ENCODE measurements at places on chromosomes 1 and 21. TPM values are rescaled to one million over a fixed set of nuclear protein-coding genes. Genes with fewer than 3 reads are reported as not detected.

C1QB gene
- not detected for total RNA-seq

GRCh38 chr1:75845576-75845975, 48.9 kb downstream of the MSH4 start:
- DNase-seq: no peak

SMPDL3B gene
- total RNA-seq: not detected

CNKSR1 gene
- not detected for total RNA-seq

DNA sequence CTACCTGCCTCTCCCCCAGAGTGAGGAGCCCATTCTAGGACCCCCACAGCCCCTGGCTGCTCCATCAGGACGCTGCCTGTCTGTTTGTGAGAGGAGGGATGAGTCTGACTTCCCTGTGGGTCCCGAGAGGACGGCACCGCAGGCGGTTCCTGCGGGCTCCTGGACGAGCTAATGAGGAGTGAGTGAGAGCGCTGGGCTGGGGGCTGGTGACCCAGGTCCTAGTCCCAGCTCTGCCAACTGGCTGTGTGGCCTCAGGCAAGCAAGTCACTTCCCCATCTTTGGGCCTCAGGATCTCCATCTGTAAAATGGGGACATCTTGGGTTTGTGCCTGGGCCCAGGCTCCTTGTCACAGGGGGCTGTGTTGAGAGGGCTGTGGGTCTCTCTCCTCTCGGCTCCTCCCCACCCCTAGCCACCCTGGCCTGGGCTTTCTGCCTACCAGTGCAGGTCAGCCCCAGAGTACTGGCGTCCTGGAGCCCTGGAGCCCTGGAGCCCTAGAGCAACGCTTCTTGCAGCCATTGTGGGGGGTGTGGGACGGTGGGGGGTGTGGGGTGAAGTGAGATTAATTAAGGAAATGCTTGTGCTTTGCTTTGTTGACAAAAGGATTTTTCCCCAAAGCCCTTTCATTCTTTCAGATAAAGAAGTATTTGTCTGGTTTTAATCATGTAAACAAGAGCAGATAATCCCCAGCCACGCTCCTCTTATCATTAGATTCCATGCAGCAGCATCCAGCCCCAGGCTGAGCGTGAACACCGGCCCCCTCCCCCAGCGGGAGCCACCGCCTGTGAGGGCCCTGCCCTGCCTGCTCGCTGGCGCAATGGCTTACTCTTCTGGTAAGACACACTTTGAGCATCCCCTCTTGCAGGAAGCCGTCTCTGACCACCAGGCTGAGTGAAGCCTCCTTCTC, 26.8 kb downstream of the SLC1A7 start:
- no peak for DNase-seq

DNA sequence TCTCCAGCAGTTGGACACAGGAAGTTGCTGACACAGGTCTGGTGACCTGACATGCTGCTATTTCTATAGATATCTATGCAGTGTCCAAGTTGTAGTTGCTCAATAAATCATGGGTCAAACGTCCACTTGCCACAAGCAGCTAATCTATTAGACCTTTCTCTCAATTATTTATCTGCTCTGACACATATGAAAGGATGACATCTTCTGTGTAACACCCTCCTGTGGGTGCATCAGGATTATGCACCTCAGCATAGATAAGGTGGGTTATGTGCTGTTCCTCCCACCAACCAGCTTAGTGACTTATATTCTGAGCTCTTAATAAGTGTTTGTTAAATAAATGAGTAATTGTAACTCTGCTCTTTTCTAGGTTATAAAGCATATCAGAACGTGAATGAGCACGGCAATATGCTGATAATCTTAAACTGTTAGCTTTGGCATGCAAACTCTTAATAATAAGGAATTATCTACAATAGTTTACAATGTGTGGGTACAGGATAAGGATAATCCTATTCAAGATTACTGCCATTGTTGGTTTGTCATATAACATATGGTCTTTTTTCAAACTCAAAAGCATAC, 90.7 kb upstream of the GCLM start:
- no peak for DNase-seq

- no peak for DNase-seq
Observed at GRCh38 chr1:3035563-3036446, 14.5 kb downstream of the ACTRT2 start.

- DNase-seq: no peak
Observed at GRCh38 chr1:81220614-81221071, 580.1 kb upstream of the ADGRL2 start.

Data from LHCN-M2 (cell line).